SK-N-SH (cell line): ENCODE measurements at places on chromosomes 1 and 21. TPM values are rescaled to one million over a fixed set of nuclear protein-coding genes. Genes with fewer than 3 reads are reported as not detected.

GRCh38 chr1:245901037-245901436 lies 606.0 kb downstream of the SMYD3 start:
- no peak overlapping the region for H3K4me3 ChIP-seq
- peaks cover 7% of the 10 kb centered on the region for H3K4me1 ChIP-seq
- no peaks in the 10 kb centered on the region for H3K36me3 ChIP-seq
- DNase-seq, result no peak
- H3K27me3 ChIP-seq, result no peaks in the 10 kb centered on the region

DNA sequence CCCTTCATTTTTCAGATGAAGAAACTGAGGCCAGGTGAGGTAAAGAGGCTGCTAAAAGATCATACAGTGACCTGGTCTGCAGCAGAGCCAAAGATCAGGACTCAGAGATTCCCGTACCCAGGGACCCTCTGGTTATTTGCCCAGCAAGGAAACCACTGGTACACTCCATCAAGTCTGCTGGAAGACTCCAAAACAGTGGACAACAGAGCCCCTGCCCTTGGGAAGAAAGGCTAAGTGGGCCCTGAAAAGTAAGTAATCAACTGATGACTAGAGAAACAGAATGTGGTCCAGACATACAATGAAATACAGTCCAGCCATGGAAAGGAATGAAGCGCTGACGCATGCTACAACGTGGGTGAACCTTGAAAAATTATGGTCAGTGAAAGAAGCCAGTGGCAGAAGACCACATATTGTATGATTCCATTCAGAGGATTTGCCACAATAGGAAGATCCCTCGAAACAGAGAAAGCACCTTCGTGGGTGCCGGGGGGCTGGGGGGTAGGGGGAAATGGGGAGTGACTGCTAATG lies 106.4 kb downstream of the ETS2 start:
- H3K36me3 ChIP-seq, result no peaks in the 10 kb centered on the region
- H3K27me3 ChIP-seq, result no peaks in the 10 kb centered on the region
- H3K4me3 ChIP-seq, result no peak overlapping the region

DNA sequence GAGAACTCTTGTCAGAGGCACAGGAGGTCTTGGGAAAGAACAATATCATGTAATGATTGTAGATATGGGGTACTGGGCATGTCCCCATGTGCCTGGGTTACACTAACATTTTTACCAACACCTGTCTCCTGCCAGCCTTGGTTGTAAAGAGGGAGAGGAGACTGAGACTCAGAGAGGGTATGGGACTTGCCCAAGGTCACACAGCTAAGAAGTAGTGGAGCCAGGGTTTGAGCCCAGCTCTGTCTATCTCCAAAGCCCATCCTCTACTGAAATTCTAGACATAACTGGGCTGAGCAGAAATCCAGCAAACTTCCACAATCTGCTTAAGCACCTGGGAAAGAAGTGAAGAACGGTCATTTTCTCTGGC lies 2.6 kb upstream of the THEMIS2 start:
- H3K36me3 ChIP-seq, result no peaks in the 10 kb centered on the region
- H3K4me3 ChIP-seq, result no peak overlapping the region
- no peak for DNase-seq
- no peak overlapping the region for H3K27ac ChIP-seq

Gene GJA9
- polyA plus RNA-seq, result not detected in 2 replicates

Gene KRTAP13-2
- polyA plus RNA-seq, result not detected in 2 replicates
